ENCODE measurements at places on chromosomes 3 and 15.

DNA sequence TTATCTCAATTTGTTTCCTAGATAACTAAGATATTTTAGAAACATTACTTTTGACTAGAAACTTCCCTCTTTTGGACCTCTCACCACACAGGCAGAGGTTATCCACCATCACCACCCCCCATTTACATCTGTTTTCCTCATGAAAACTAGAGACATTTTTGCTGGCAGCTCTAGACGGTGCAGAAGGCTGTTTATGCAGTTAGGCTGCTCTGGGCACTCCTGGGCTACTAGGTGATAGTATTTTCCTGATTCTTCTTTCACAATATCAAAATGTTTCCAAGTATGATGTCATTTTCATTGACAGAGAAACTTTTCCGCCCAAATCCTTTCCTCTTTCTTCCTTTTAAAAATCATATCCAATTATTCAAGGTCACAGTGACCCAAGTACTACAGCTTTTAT lies 67.1 kb downstream of the PLOD2 start:
- no peak overlapping the region for H3K27ac ChIP-seq
- no peak overlapping the region for H3K4me3 ChIP-seq
- no peaks in the 10 kb centered on the region for H3K4me1 ChIP-seq

DNA sequence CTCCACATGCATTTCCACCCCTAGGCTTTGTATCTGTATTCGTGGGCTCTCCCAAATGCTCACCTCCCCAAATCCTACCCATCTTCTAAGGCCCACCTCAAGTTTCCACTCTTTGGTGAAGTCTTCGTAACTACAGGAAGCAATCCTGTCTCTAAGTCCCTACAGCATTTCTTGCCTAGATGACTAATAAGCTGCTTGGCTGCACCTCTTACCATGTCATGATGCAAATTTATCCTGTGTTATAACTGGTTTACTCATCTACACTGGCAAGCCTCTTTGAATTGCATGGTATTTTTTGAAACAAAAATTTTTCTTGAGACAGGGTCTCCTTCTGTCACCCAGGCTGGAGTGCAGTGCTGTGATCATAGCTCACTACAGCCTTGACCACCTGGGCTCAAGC lies 73.3 kb downstream of the SETMAR start:
- H3K4me1 ChIP-seq, result no peaks in the 10 kb centered on the region
- no peak for DNase-seq
- H3K36me3 ChIP-seq, result peaks cover 9% of the 10 kb centered on the region

- DNase-seq, result no peak
- H3K4me3 ChIP-seq, result no peak overlapping the region
- peaks cover 7% of the 10 kb centered on the region for H3K36me3 ChIP-seq
- no peak overlapping the region for H3K27ac ChIP-seq
- no peaks in the 10 kb centered on the region for H3K4me1 ChIP-seq
Observed at GRCh38 chr3:13134166-13134878, 61.1 kb upstream of the IQSEC1 start.

GRCh38 chr3:44762170-44762677 lies 630 bp downstream of the KIF15 start:
- peak overlapping the region; percentile 87 for H3K27ac ChIP-seq
- peaks cover 12% of the 10 kb centered on the region for H3K4me1 ChIP-seq
- peaks cover 14% of the 10 kb centered on the region for H3K36me3 ChIP-seq
- H3K27me3 ChIP-seq, result no peaks in the 10 kb centered on the region
- peak overlapping the region; percentile 88 for H3K4me3 ChIP-seq

GRCh38 chr3:143367171-143367570 lies 247.6 kb downstream of the CHST2 start:
- H3K4me3 ChIP-seq, result no peak overlapping the region
- H3K27ac ChIP-seq, result no peak overlapping the region

DNA sequence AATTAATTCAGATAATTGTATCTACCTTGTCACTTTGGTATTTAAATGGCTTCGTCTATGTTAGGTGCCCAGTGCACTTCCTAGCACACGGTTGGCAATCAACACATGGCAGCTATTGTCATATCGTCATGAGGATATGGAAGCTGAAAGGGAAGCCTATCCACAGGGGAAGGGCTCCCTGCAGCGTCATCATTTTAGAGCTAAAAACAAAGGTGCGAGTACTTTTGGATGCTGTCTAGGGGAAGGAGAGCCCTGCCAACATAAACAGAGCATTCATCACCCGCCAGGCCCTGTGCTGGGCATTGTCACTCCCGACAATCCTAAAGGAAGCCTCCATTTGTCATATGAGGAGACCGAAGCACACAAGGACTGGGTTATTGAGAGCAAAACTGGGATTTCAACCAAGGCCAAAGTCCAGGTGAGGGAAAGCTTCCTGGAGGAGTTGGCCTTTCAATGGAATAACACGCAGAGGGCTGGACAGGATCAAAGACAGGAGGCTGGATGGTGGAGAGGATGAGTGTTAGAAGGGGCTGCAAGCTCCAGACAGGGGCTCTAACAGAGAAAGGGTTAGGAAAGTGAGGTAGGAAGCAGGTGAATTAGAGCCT lies 8.0 kb upstream of the PARL start:
- no peak overlapping the region for H3K27ac ChIP-seq
- H3K27me3 ChIP-seq, result peaks cover 37% of the 10 kb centered on the region
- H3K4me1 ChIP-seq, result peaks cover 4% of the 10 kb centered on the region
- peaks cover 11% of the 10 kb centered on the region for H3K36me3 ChIP-seq
- DNase-seq, result no peak

DNA sequence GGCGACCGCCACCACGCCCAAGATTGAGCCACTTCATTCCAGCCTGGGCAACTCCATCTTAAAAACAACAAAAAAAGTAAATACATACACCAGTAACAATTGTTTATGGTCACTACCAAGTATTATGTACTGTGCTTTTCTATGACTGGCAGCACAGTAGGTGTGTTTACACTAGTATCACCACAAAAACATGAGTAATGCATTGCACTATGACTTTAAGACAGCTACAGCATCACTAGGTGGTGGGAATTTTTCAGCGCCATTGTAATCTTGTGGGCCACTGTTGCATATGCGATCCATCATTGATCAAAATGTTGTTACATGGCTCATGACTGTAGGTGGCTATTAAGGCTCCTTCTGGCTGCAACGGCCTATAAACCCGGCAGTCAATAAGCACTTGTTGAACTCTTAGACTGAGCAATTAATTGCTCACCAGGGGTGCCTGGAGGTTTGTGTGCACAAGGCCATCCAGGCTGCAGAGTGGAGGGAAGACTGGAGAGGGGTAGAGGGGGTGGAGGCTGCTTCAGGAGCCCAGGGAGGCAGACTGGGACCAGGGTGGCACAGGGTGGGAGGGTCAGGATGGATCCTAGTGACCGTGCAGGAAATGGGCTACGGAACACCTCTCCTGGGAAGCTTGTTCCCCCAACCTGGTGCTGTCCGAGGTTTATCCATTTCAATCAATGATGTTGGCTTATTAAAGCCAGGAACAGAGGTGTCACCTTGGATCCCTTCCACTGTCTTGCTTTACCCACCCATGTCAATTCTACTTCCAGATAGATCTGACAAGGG lies 17.9 kb upstream of the COPG1 start:
- no peak for DNase-seq
- no peak overlapping the region for H3K4me3 ChIP-seq

- H3K36me3 ChIP-seq, result no peaks in the 10 kb centered on the region
- H3K4me1 ChIP-seq, result no peaks in the 10 kb centered on the region
- no peak overlapping the region for H3K4me3 ChIP-seq
- no peak overlapping the region for H3K27ac ChIP-seq
- H3K27me3 ChIP-seq, result peaks cover 16% of the 10 kb centered on the region
Observed at GRCh38 chr3:140505876-140506275, 172.0 kb upstream of the TRIM42 start.

DNA sequence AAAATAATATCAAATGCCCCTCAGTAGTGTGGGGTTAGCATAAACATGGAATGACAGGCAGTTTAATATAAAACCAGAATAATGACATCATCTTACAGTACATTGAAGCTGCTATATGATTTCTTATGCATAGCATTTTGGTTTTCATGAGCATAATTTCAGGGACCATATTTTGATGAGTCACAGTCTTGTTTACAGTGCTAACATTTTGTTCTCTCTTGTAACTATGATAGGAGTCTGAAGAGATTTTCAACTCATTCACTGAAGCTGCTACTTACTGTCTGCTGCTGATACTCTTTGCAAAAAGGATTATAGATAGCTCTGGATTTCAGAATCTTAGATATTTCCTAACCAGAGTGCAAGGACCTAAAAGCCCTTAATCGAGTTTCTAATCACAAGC lies 92.6 kb upstream of the CCDC54 start:
- H3K4me3 ChIP-seq, result no peak overlapping the region
- H3K27ac ChIP-seq, result no peak overlapping the region
- DNase-seq, result no peak
- peaks cover 34% of the 10 kb centered on the region for H3K27me3 ChIP-seq
- no peaks in the 10 kb centered on the region for H3K36me3 ChIP-seq

GRCh38 chr3:52248816-52249547 lies 3.4 kb downstream of the PPM1M start:
- peaks cover 71% of the 10 kb centered on the region for H3K36me3 ChIP-seq
- DNase-seq, result no peak
- no peak overlapping the region for H3K4me3 ChIP-seq
- H3K27me3 ChIP-seq, result no peaks in the 10 kb centered on the region
- peak overlapping the region; percentile 92 for H3K27ac ChIP-seq

DNA sequence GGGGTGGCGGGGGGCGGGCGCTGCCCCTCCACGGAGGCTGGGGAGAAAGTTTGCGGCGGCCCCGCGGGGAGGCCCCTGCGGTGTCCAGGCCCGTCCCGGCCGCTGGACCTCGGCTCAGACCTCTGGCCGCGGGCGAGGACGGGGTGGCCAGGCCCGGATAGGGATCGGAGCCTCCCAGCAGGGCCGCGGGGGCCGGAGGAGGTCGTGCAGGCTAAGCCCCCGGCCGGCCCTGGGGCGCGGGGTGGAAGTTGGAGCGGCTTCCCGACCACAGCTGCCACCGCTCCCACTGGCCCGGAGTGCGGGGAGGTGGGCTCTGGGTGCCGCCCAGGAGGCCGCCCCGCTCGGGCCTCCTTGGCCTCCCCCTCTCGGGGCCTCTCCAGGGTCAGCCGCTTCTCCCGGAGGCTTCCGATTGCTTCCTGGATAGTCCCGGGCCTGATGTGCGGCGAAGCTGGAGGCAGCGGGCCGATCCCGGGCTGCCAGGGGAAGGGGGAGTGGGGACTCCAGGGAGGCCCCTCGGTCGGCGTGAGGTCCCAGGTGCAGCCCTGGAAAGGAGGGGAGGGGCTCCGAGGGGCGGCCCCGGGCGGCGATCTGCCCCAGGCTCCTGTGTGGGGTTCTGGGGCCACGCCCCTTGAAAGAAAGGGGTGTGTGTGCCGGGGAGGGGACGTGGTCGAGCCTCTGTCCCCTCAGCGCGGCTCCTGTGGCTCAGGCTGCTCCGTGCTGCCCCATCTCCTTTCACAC lies 907 bp downstream of the PLXNA1 start:
- H3K4me1 ChIP-seq, result peaks cover 9% of the 10 kb centered on the region
- peak overlapping the region; percentile 73 for H3K4me3 ChIP-seq
- peaks cover 30% of the 10 kb centered on the region for H3K36me3 ChIP-seq

- H3K27me3 ChIP-seq, result peaks cover 7% of the 10 kb centered on the region
- no peaks in the 10 kb centered on the region for H3K36me3 ChIP-seq
- no peak for DNase-seq
Observed at GRCh38 chr3:109265295-109265694, 51.0 kb downstream of the DPPA2 start.

- H3K27me3 ChIP-seq, result peaks cover 65% of the 10 kb centered on the region
- H3K4me3 ChIP-seq, result no peak overlapping the region
- no peaks in the 10 kb centered on the region for H3K4me1 ChIP-seq
- H3K36me3 ChIP-seq, result no peaks in the 10 kb centered on the region
- no peak for DNase-seq
Observed at GRCh38 chr15:58086491-58086890, 21.0 kb upstream of the ALDH1A2 start.

DNA sequence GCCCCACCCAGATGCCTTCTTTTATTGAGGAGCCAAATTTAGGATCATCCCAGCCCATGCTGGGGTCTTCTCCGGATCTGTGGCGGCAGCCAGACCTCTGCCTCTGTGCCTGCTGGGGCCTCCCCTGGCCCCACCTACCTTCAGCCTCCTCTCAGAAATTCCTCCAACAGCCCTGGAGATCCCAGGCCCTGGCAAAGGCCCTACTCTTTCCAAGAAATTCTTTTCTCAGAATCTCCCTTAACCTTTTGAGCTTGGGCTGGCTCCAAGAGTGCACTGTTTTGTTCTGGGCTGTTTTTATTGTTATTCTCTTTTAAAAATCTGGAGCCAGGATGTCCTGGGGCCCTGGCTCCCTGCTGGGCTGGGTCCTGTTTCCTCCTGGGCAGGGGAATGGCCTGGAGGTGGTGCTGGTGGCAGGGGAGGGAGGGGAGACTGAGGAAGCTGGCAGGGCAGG lies 57.8 kb downstream of the GRIP2 start:
- H3K4me1 ChIP-seq, result no peaks in the 10 kb centered on the region
- H3K27me3 ChIP-seq, result no peaks in the 10 kb centered on the region

- H3K27ac ChIP-seq, result no peak overlapping the region
- DNase-seq, result no peak
- H3K27me3 ChIP-seq, result no peaks in the 10 kb centered on the region
- no peaks in the 10 kb centered on the region for H3K36me3 ChIP-seq
- no peaks in the 10 kb centered on the region for H3K4me1 ChIP-seq
Observed at GRCh38 chr3:82208002-82208710, 446.7 kb upstream of the GBE1 start.

GRCh38 chr15:85004550-85004949 lies 22.9 kb downstream of the PDE8A start:
- no peak overlapping the region for H3K27ac ChIP-seq
- peaks cover 32% of the 10 kb centered on the region for H3K4me1 ChIP-seq
- no peak overlapping the region for H3K4me3 ChIP-seq
- no peak for DNase-seq
- peaks cover 11% of the 10 kb centered on the region for H3K36me3 ChIP-seq

- H3K4me3 ChIP-seq, result no peak overlapping the region
- H3K36me3 ChIP-seq, result no peaks in the 10 kb centered on the region
- H3K27ac ChIP-seq, result no peak overlapping the region
- no peaks in the 10 kb centered on the region for H3K4me1 ChIP-seq
Observed at GRCh38 chr3:37505415-37505814, 331.0 kb upstream of the LRRFIP2 start.

- H3K4me3 ChIP-seq, result no peak overlapping the region
- peaks cover 28% of the 10 kb centered on the region for H3K27me3 ChIP-seq
- no peak overlapping the region for H3K27ac ChIP-seq
- DNase-seq, result no peak
Observed at GRCh38 chr3:70517124-70517890, 204.9 kb upstream of the MDFIC2 start.
